ENCODE measurements at places on chromosomes 2 and 18.

- DNase-seq, result no peak
Observed at GRCh38 chr2:64426183-64426952, 27.6 kb upstream of the LGALSL start.

DNA sequence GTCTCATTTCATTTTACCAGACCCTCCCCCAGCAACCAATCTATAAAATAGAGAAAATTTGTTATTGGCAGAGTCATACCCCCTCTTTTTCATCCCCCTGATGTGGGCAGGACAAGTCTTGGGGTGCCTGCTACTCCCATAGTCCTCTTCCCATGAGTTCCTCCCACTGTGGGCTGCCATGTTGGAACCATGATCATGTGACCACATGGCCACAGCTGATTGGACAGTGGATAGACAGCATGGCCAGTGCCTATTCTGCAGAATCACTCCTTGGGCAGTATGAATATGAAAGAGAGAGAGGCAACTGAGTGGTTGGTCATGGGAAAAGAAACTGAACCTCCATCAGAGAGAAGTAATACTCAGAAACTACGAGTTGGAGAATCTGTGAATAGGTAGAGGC is 84.9 kb downstream of the PDCL3 start:
- no peak for DNase-seq

- no peak for DNase-seq
Observed at GRCh38 chr2:110860630-110861029, 128.3 kb downstream of the ACOXL start.

DNA sequence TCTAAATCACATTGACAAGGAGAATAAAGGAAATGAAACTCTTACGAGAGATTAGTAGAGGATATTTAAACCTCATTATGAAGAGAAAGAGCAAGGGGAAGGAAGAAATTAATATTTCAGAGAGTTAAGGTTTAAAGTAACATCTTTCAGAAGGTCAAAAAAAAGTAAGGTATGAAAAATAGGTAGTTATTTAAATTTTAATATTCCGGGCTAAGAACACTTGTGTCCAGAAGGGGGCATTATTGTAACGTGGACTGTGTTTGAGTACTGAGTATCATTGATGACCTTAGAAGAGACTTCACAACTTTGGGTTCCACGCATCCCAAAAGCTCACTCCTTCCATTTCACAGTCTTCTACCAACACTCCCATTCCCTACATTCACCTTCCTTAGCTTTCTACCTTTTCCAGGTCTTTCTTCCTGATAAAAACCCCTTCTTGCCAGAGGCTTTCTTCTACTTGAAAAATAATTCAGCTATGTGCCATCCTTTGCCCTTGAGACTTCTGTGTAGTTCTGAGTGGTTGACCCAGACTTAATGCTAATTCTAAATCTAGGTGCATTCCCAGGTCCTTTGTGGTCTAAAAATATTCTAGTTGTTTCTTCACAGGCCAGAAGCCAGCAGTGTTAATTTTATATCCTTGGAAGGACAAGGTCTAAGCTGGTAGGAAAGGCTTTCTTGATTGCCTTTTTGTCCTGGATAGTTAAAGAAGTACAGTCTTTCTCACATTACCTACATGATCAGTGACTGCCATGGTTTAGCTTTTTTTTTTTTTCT is 16.5 kb downstream of the DYNC1I2 start:
- DNase-seq, result no peak

DNA sequence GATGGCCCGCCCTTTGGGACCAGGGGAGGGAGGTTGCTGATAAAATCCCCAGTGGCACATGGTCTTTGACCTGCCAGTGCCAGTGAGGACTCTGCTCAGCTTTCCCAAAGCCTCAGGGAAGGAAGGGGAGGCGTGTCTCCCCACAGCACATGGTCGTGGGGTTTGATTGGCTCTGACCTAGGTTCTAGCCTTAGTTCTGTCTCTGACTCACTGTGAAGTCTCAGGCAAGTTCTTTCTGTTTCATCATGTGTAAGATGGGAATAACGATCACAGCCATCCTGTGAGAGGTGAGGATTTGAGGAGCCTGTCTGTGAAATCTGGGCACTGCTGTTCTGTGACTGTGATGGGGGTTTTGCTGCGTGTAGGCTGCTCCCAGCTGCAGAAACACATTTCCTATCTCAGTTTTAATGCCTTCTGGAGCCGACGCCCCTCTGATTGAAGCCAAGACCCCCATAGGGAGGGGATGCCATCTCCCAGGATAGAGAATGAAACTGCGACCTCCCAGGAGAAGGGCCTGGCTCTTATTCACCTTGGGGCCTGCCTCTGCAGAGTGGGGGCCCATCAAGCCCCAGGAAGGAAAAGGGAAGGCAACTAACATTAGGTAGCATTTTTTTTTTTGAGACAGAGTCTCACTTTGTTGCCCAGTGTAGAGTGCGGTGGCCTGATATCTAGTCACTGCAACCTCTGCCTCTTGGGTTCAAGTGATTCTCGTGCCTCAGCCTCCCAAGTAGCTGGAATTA is 84.0 kb downstream of the DDX1 start:
- DNase-seq, result no peak

DNA sequence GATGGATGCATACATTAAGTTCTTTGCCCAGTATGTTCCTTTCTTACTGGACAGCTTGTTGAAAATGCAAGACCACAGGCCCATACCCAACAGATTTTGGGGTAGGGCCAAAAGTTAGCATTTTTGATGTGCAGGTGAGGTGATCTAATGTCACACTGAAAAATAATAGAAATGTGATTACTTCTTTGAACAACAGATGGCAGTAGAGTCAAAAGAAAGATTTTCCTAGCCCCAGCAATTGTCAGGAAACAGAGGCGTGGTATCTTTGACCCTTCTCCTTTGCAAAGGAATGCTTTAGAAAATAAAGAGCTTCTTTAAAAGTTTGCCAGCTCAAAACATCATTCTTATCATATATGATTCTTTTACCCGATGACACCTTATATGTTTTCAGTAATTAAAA is 343.6 kb upstream of the SYT4 start:
- DNase-seq, result no peak

DNA sequence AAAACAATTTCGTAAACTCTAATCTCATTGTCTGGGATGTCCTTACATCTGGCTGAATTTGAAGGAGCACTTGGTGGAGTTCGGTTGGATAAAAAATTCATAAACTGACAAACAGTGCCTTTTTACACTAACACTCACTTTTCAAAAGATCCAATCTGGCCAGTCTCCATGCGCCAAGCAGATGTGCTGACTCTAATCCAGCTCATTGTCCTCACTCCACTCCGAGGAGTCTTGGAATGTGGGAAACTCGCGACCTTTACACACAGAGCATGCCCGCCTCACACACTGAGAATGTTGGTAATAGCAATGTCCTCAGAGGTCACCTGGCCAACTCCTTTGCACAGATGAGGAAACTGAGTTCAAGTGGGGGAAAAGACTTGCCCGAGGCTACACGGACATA is 66.8 kb downstream of the XDH start:
- DNase-seq, result no peak

GRCh38 chr2:117968722-117969121 is 45.1 kb downstream of the CCDC93 start:
- DNase-seq, result no peak

DNA sequence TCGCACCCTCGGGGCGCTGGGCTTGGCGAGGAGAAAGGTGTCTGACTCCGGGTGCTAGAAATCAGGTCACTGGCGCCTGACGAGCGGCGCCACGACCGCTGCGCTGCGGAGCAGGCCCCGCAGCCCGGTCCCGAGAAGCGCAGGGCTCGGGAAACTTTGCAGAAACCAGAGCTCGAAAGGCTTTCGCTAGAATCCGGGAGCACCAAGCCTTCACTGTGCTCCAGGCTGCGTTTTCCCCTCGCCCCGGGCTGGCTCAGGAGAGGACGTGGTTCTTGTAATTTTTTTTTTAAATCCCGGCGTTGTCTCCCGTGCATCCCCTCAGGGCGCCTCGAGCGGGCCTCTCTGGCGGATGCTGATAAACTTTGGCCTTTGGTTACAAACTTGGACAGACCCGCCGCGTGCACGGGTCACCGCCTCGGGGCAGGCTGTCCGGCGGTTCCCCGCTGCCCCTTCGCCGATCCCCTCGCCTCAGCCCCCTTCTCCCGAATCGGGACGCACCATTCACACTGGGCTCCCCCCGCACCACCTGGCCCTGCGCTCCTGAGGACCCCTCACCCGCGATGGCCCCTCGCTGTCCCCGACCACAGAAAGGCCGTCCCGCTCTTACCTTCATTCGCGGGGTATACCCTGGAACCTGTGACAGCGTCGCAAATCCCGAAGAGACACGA is 419 bp downstream of the EPHA4 start:
- DNase-seq, result peak; percentile 40

DNA sequence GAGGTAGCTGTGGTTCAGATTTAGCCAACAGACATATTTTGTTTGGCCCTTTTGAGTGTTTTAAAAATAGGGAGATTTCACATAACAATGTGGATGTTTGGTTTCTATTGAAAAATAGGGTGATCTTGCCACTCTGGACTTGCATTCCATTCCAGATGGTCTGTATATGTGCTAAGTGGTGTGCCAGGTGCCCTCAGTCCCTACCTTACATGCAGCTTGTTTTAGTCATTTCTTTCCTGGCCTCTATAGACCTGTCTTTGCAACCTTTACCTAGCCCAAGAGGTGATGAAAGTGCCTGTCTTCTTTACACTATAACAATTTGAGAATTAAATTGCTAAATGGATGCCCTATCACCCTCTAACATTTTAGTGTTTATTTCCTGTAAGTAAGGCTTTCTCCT is 11.1 kb downstream of the EML4 start:
- no peak for DNase-seq

DNA sequence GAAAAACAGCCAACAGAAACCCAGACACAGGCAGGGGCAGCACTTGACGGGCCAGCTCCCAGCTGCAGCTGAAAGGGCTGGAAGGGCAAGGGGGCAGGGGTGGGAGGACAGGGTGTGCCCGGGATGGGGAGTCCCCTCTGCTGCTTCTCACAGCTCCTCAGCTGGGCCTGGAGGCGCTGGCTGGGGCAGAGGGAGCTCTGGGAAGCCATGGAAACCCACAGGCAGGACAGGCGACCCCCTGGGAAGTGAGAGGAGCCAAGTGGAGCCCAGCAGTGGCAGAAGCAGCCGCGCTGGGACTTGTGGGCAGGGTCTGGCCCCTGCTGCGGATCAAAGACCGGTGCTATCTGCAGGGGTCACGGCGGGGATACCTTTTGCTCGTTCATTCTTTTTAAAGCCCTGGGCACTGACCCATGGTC is 20.7 kb downstream of the OTOF start:
- DNase-seq, result no peak

DNA sequence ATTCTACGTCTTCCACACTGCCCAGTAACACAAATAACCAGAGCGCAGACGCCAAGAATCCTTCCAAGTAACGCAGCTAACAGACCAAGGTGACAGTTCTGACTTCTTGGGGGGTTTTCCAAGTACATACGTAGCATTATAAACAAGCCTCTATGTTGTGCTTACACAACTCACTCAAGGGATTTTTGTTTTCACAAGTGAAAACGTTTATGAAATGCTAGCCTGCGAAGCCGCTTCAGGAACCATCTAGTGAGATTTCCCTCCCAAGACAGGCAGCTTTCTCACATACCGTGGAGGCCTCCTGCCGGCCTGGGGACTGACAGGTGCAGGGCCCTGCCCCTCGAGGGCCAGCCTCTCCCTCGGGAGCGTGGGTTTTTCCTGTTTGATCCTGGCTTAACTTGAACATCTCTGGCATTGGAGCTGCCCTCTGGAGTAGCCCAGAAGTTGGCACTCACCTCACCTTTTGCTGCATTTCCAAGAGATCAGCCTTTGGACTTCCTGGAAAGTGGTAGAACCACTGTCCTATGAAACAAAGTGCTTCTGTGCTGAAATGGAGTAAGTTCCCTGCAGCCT is 151.1 kb downstream of the MBP start:
- DNase-seq, result no peak

DNA sequence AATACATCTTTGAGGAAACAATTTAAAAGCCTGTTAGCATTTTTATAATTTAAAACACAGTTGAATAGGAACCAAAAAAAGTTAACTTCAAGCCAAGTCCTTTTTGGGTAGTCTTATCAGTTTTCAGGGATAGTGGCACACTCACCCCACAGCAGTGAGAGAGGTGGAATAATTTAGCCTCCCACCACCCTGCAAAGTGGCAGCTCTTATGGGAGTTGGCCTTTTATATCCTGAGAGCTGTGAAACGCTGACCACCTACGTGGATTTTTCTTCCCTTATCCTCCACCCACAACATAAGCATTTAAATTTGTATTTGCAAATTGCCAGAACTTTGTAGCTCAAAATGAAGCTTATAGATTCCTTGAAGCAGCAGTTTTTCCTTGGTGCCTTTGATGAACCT is 167.1 kb downstream of the MYO1B start:
- no peak for DNase-seq

DNA sequence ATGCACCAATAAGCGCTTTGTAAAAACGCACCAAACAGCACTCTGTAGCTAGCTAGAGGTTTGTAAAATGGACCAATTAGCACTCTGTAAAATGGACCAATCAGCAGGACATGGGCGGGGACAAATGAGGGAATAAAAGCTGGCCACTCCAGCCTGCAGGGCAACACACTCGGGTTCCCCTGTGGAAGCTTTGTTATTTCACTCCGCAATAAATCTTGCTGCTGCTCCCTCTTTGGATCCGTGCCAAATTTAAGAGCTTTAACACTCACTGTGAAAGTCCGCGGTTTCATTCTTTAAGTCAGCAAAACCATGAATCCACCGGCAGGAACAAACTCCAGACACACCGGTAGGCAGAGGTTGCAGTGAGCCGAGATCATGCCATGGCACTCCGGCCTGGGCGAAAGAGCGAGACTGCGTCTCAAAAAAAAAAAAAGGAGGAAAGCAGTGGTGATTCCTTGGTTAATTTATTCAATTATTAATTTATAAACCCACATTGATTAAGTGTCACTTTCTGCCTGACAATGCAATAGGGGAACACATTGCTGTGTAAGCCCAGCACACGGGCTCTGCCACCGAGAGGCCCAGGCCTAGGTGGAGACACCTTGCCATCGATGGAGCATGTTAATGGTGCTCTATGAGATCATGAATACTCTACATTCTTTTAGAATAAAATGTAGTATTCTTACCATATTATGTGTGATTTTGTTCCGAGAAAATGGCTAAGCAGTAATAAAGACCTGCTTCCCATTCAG is 687.6 kb upstream of the HS6ST1 start:
- no peak for DNase-seq

- DNase-seq, result no peak
Observed at GRCh38 chr2:5740817-5741216, 48.6 kb downstream of the SOX11 start.

DNA sequence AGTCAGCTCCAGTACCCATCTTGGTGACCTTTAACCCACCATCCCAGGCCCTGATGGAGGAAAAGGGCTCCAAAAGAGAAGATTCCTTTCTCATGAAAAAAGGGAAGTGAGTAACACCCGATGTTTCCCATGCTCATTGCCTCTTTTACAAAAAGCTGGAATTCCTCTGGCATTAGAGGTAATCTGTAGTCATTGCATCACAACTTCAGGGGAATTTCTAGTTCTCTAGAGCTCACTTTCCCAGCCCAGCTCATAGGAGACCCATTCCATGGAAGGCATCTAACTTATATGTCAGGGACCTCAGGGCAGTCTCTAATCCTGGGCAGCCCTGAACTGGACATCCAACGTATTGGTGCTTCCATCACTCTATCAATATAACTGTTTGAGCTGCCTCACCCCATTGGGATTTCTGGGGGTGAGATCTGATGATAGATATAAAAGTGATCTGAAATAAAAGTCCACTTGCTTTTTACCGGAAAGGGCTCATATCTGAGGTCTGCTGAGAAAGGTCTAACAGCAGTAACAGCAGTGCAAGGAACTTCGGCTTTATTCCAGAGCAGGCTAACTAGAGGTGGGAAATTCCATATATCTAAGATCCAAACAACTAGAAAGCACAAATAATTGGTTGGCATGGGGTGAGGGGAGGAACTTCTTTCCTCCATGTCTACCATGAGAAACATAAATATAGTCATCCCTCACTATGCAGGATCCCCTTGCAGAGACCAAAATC is 106.1 kb downstream of the ETAA1 start:
- no peak for DNase-seq

- no peak for DNase-seq
Observed at GRCh38 chr18:47184419-47185050, 8.4 kb upstream of the IER3IP1 start.

Data from CD4-positive, alpha-beta T cell (primary cell).